ENCODE measurements at places on chromosomes 3 and 15.

GRCh38 chr3:138139691-138140090 is 7.5 kb upstream of the A4GNT start:
- DNase-seq, result no peak

- DNase-seq, result peak; percentile 79
Observed at GRCh38 chr15:47717036-47717612, at the start of gene SEMA6D. TSS of gene SEMA6D (plus strand) at chr15:47717505. CDS start at chr15:47759799, 42,294 bp downstream.

GRCh38 chr3:54822206-54822605 is 105.7 kb downstream of the LRTM1 start:
- DNase-seq, result no peak

DNA sequence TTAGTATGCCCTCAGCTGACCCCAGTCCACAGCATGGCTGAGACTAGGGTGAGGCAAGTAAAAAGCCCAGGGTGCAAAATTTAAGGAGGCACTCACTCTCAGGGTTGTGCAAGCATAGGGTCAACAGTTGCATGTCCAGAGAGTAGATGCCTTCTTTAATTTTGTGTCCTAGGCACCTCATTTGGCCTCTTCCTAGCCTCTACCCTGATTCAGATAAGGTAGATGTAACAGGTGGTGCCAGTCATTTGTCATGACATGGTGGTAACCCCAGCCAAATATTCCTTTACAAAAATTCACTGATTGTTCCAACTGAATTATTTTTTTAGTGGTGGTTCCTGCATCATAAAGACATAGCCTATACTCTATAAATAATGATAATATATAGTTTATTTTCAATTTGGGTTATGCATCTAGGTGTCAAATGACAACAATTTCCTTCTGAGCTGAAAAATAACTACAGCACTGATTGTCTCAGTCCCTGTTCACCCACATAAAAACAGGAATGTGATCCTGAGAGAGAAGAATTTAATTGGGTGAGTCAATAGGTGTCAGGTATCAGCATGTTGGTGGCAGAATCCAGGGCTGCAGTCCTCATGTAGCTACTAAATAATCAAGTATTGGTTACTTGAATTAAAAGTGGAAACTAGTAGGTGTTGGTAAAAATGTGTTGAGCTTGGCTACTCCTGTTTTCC is 44.2 kb upstream of the TIPARP start:
- no peak for DNase-seq

- DNase-seq, result no peak
Observed at GRCh38 chr3:112035241-112035640, 705 bp downstream of the TMPRSS7 start.

- no peak for DNase-seq
Observed at GRCh38 chr3:1942781-1943180, 155.9 kb upstream of the CNTN4 start.

- no peak for DNase-seq
Observed at GRCh38 chr3:119297169-119297568, 3.0 kb downstream of the ARHGAP31 start.
